ENCODE measurements at places on chromosomes 4 and X.
A peak's percentile ranks its signal among the peaks of the same experiment; 100 is the strongest.

- no peak for DNase-seq
Observed at GRCh38 chr4:163515198-163515597, 20.7 kb downstream of the TMA16 start.

DNA sequence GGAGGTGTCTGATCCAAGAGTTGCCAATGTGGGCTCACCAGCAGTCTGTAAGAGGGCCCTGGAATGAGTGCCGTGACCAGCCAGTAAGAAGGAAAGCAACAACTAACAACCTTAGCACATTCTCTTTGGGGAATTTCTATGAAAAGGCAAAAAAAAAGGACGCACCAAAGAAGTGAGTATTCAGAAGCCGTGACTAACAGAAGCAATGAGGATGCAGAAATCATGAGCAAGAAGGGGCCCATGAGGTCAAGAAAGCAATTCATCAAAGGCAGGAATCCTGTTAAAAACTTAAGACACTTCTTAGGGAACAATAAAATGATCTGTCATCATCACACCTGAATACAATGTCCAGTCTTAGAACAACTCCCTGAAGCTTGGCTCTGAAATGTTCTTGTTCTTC is 260.5 kb downstream of the RAPGEF2 start:
- DNase-seq = no peak

GRCh38 chr4:150140774-150141400 is 62.6 kb downstream of the DCLK2 start:
- DNase-seq = peak; percentile 63

DNA sequence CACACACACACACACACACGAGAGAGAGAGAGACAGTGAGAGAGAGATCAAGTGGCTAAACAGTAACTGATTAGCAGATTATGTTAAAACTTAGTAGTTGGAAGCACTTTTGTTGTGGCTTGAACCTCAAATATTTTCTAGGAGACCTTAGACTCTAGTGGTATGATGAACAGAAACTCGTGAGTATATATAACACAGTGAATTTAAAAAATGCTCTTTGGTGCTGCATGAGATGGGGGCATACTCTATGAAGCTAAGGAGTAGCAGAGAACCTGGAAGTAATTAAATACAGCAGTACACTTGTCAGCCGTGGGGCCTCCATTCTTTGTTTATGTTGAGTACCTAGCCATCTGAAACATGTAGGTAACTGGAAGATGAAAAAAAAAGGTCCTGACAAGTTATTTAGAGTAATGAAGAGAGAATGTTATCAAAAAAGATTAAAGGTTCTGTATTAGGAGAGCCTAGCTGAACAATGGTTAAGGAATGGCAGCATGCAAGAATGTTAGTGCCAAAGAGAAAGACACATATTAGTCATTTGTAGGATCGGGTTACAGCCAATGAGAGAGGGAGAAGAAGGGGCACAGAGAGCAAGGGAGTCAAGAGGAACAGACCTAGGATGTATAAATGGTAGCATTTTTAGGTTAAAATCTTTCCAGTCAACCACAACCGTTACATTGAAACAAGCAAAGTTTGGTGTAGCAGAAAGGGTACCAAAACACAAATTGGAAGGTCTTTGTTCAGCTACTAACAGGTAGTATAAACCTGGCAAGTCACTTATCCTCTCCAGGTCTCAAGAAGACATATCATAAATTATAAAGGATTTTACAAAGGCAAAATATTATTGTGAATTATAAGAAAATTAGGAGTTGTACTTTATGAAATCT is 316.7 kb upstream of the DIPK2B start:
- peak; percentile 81 for DNase-seq

- DNase-seq = peak; percentile 16
Observed at GRCh38 chrX:81174286-81174685, 27.4 kb downstream of the HMGN5 start.

- DNase-seq = no peak
Observed at GRCh38 chr4:182203872-182204411, 39.3 kb upstream of the TENM3 start.

DNA sequence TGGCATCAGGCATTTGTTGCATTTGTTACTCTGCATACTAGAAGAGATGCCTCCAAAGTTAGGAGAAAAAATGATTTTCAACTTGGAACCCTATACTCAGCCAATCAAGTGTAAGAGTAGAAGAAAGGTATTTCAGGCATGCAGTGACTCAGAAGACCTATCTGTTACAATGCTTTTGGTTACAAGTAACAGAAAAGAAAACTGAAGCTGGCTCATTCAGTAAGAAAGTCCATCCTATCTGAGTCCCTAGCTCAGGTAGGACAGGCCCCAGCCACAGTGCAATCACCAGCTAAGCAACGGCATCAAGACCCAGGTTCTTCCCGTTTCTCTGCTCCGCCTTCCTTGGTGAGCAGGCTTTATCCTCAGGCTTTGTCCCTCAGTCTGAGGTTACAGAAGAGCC is 23.3 kb downstream of the MECP2 start:
- peak; percentile 80 for DNase-seq

All from renal cortical epithelial cell (primary cell).